ENCODE measurements at places on chromosomes 13 and 19.

DNA sequence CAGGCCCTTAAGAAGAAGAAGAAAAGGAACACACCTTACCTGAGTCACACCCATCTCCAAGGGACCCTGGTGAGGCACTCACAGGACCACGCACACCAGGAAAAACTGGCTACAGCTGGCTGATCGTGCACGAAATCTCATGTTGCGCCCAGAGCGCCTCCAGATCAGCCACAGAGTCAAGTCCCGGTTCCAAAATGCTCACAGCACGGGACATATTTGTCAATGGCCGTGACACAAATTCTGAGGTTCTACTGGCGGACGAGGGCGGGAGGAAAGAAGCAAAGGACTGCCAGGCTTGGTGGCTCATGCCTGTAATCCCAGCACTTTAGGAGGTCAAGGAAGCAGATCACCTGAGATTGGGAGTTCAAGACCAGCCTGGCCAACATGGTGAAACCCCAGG, 21.5 kb downstream of the SH3GL1 start:
- DNase-seq: no peak

- no peak for DNase-seq
Observed at GRCh38 chr13:40777166-40777808, 6.3 kb upstream of the MRPS31 start.

- no peak for DNase-seq
Observed at GRCh38 chr13:77316430-77316829, 10.5 kb downstream of the MYCBP2 start.

DNA sequence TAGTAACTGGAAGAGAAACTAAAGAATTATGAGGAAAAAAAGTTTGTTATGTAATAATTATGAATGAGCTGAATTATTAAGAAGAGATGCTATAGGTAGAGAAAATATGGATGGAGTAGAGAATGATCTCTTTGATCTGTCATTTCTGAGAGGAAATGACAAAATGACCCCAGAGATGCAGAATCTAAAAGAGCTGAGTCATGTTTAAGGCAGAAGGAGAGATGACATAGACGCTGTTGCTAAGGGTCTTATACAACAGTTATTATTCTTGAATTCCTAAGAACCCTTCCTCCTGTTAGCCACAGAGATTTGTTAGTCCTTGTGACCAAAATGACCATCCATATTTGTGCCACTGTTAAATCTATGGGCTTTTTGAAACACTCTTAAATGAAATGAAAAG, 58.3 kb upstream of the FREM2 start:
- no peak for DNase-seq

DNA sequence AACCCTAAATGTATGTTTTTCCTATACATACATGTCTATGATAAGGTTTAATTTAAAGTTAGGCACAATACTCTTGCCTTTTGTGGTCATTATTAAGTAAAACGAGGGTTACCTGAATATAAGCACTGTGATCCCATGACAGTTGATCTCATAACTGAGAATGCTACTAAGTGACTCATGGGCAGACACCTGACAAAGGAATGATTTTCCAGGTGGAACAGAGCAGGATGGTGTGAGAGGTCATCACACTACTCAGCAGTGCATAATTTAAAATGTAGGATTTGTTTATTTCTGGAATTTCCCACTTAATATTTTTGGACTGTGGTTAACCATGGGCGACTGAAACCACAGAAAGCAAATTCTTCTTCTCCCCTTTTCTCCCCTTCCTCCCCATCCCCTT, 178.9 kb downstream of the UGGT2 start:
- DNase-seq: no peak

GRCh38 chr13:28429685-28430290, 65.1 kb downstream of the FLT1 start:
- no peak for DNase-seq
